GM12865 (cell line): ENCODE measurements at places on chromosomes 12 and 14.

GRCh38 chr14:23285530-23286019, 357 bp downstream of the HOMEZ start:
- no peak for DNase-seq

DNA sequence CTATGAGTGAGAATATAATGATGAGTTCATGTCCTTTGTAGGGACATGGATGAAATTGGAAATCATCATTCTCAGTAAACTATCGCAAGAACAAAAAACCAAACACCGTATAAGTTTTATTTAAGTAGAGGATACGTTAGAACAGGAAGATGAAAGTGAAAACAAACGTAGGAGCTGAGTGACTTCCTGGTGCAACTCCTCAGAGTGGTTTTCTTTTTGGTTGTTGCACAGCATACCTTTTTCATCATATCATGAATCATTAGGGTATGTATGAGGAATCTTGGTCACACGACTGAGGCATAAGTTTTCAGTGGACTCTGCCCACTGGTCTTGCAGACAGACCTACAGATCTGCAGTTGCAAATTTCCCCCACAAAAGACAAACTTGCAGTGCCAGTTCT, 199.0 kb downstream of the LRFN5 start:
- DNase-seq: no peak

GRCh38 chr12:94788298-94788697, 137.9 kb upstream of the TMCC3 start:
- no peak for DNase-seq

GRCh38 chr14:26444822-26445221, 153.0 kb downstream of the NOVA1 start:
- DNase-seq: no peak

- DNase-seq: no peak
Measured at GRCh38 chr12:91357381-91357780, 174.8 kb upstream of the DCN start.

GRCh38 chr14:91246051-91246852, 1.7 kb upstream of the GPR68 start:
- DNase-seq: no peak

DNA sequence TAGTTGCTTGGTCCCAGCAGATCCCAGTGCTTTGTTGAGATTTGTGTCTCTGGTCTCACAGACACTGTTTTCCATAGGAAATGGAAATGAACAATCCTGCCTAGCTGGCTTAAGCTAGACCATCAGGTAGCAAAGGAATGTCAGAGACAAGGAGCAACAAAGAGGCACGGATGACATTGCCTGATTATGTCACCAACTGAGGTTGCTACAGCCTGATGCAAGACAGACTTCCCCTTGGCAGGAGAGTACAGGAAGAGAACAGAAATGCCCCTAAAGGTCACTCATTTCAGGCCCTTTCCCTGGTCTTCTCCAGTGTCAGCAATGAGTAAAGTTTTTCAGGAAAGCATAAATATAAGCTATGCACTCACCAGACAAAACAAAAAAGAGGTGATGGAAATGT, 2.0 kb upstream of the PRB2 start:
- no peak for DNase-seq

DNA sequence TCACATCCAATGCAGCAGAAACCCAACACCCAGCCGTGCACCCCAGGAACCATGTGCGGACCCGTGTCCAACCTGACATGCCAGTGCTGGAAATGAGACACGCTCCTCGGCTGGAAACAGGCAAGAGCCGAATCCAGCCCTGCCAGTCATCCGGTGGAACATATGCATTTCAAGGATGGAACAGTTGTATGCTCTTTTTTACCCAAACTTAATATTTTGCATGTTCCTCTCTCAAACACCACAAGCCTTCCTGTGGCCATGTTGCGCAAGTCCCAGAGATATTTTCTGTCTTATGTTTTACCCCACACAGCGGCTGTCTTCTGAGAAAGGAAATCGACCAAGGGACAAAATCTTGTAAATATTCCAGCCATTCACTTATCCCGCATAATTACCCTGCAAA, 196.9 kb downstream of the BCL11B start:
- DNase-seq: no peak

- no peak for DNase-seq
Measured at GRCh38 chr12:92289629-92290349, 144.1 kb upstream of the BTG1 start.

- no peak for DNase-seq
Measured at GRCh38 chr12:57164966-57165625, 17.7 kb upstream of the LRP1-AS start.

DNA sequence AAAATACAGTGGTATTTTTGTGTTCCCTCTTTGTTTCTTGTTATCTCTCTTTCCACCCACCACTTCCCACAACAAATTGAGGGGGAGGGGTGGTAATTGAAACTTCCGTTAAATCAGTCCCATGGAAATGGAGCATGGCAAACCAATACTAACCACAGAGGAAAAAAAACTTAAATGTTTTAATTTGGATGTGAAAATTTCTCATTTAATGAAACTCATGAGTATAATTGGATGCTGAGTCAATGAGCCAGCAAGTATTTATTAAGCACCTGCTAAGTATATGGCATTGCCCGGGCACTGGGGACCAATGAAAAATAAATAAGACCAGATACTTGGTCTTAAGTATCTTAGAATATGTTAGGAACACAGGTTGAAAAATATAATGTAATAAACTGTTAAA, 147.5 kb downstream of the KCNH5 start:
- no peak for DNase-seq

DNA sequence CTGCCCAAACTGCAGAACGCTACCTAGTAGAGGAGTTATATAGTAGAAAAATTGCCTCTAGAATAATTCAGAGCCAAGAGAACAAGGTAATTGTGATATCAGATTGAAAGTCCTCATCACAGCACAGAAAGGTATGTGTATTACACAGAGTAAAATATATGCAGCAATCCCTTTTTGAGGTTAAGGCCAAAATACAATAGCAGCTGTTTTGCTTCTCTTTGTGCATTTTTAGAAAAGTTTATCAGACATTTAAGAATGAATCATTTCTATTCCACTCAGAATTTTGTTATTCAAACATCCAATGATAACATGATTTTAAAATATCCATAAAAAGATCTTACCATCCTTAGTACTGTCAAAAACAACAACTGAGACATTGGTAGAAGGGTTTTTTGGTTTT, 45.1 kb downstream of the GNPTAB start:
- no peak for DNase-seq

DNA sequence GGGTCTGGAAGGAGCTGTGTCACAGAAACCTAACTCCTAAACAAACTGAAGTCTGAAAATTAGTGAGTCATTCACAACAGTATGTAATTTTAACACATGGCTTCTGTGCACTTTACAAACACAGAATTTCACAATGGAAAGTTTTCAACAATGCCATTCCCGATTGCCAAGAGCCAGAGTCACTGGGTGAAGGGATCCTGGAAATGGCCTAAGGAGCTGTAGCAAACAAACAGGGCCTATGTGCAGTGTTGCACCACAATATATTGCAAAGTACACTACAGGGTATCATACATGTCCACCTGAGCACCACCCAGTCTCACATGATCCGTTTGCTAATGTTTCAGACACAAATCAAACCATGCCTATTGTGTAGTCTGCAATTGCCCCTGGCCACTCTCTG, 184.7 kb upstream of the OTX2 start:
- DNase-seq: no peak

- peak; percentile 68 for DNase-seq
Measured at GRCh38 chr12:121637231-121637914, 11.0 kb downstream of the ORAI1 start.

DNA sequence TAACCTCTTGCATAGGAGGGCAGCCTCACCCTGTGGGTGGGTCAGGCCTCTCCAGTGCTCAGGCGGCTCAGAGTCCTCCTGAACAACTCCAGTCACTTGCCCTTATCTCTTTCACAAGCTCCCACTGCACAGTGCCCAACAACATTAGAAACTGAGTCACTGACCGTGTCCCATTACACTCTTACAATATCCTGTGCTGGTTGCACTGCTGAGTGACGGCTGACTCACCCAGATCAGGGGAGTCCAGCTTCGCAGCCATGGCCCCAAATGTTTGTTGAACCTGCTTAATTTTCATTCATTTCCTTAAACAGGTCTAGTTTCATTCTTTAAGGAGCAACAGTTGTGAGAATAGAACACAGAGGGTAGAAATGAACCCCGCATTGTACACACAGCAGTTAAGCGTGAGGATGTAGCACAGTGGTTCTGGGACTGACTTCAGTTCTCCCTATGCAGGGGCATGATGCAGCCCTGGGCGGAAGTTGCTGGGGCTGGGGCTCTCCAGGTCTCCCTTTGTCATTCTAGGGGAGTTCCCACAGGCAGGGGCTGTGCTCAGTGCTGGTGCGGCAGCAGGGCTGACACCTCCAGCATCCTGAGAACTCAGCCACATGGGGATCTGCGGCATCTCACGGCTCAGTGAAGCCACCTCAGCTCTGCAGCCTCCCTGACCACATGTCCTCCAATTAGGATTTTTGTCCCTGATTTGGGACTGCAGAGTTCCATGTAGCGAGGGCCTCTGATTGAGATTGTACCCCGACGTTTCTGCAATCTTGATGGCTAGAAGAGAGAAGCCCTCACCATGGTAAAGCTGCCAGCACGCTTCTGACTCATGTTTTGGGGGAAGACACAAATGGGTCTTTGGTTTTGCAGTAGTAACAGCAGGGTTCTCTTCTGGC, 16.1 kb downstream of the GPR68 start:
- DNase-seq: peak; percentile 93

DNA sequence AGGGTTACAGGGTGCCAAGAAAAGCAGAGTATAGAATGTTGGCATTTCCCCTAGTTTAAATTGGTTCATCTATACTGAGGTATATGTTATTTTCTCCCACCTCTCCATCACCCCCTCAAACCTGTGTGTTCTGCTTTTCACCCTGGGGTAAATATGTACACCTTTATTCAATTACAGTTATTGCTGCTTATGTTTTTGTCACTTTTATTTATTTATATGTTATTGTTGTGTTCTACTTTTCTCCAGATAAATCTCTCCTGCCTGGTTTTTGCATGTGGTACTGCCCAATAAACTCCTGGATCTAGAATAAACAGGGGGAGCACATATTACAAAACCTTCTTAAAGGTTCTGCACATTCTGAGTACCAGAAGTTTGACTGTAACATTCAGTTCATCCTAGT, 122.1 kb upstream of the NPAS3 start:
- DNase-seq: no peak

DNA sequence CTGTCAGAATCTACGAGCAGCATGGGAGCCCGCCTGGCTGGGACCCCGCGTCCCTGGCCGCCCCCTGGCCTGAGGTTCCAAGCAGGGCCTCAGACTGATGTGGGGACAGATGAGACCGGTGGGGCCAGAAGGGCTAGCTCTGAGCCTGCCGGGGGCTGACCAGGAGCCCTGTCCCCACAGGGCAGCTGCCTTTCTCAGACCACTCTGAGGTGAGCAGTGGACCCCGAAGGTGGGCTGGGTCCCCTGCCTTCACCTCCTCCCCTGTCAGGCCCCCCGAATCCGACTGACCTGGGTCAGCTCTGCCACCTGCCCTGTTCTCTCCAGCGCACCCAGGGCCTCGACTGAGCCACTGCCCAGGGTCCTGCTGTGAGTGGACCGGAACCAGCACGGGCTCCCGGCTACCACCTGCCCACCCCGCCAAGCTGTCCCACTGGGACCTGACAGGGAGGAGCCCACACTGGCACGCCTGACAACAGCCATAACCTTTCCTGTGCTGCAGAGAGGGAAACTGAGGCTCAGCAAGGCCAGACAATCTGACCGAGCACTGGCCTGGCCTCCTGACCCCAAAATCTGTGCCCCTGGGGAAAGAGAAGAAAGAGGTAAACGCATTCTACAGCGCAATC, 29.7 kb upstream of the TMEM179 start:
- no peak for DNase-seq

- DNase-seq: no peak
Measured at GRCh38 chr12:87847147-87847546, 182.1 kb downstream of the C12orf50 start.

- no peak for DNase-seq
Measured at GRCh38 chr12:62995097-62995496, 60.1 kb upstream of the PPM1H start.
